ENCODE measurements at places on chromosomes 12 and 14.

DNA sequence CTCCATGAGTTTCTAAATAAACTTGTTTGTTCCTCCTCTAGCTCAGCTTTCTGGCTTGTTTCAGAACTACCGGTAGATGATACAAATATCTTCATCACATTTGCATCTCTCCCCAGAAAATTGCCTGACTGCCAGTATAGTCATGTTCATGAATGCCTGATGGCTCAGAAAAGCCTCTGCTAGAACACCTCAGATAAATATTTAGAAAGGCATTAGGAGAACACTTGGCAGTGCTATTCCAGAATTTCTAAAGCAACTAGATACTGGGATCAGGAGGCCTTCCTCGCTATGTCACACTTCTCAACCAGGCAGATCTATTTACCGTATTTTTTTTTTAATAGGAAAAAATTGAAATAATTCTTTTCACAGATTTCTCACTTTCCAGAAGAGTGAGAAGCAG lies 32.3 kb upstream of the KRAS start:
- DNase-seq: no peak

DNA sequence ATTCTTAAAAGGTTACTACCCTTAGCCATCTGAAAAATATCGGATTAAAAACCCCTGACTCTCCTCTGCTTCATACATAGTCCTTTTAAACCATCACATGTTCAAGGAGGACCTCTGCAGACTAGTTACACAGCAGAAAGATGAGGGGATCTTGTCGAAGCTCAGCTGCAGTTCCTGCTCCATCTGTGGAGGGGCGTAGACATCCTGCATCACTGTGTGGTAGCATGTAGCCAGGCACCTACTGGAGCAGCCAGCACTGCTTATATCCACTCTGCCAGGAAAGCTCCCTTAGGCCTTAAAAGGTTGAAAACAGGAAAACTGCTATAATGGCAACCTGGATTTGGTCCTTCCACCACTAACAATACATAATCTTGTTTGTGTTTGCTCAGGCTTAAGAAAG lies 57.6 kb upstream of the STRN3 start:
- DNase-seq: no peak

DNA sequence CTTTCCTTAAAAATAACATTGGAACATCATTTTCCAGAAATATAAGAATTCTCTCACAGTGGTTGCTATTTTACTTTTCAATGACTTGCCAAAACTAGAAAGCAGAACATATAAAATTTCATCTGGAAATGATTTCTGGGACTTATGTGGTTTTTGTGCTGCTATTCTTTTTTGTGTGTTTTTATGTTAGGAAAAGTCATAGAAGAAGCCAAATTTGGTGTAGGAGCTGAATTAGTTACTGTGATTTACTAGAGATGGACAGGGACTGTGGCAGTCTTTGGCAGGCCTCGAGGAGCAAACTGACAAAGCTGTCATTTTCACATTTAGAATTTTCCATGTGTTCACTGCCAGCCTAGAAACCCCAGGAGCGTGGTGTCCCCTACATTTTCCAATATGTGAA lies 38.3 kb upstream of the LDHB start:
- DNase-seq: no peak

DNA sequence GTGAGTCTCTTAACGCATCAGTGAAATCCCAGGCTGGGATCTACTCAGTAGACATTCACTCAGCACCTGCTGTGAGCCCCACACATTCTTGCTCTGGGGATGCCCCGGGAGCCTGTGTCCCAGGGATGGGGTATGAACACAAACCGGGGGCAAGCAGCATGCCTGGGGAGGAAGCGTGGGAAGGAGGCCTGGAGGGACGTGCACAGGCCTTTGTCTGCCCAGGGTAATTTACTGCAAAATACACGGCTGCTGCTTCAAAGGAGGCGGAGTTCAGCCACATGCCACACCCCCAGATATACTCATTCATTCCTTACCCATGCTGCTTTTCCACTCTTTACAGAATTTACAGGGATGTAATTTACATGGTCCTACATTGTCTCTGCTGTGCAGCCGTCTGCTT lies 187.8 kb downstream of the ADGRD1 start:
- no peak for DNase-seq

- DNase-seq: no peak
Observed at GRCh38 chr12:94643606-94644005, 6.8 kb downstream of the TMCC3 start.

- DNase-seq: no peak
Observed at GRCh38 chr12:29155079-29155478, 6.0 kb downstream of the FAR2 start.

- DNase-seq: no peak
Observed at GRCh38 chr14:106210650-106211049, 684.3 kb downstream of the TMEM121 start.
